ENCODE measurements at places on chromosomes 2 and 18.

GRCh38 chr2:25537526-25537925, 135.9 kb downstream of the DTNB start:
- no peak for DNase-seq

- DNase-seq = no peak
Measured at GRCh38 chr2:33153008-33153407, 206.3 kb downstream of the LTBP1 start.

DNA sequence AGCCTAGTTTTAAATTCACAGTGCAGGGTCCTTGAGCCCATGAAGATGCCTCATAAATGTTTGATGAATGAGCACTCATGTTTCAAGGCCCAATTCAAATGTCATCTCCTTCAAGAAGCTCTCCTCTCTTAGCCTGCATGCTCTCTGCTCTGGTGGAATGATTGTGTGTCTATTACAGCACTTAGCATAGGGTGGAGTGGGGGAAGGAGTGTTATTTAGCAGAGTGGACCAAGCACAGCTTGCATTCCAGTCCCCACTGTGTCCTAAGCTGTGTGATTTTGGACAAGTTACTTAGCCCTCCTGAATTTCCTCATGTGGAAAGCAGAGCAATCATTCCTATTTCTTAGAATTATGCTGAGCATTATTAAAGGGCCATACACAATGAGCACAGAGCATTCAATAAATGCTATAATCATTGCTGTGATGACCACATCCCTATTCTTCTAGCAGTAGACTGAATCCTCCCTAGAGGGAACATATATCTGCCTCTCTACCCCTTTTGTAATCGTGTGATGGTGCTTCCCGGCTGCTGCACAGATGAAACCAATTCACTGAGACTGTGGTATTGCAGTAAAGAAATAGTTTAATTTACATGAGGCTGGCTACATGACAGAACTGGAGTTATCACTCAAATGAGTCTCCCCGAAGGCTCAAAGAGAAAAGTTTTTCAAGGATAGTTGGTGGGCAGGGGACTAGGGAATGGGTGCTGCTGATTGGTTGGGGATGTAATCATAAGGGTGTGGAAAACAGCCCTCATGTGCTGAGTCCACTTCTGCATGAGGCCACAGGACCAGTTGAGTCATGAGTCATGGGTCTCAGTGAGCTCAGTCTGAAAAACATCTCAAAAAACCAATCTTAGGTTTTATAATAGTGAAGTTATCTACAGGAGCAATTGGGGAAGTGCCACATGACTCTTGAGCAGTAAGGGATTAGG, 173.4 kb upstream of the NDUFV2 start:
- no peak for DNase-seq

GRCh38 chr2:148298196-148298595, 277.3 kb downstream of the MBD5 start:
- no peak for DNase-seq

GRCh38 chr2:19879120-19879519, 22.7 kb downstream of the TTC32 start:
- no peak for DNase-seq

GRCh38 chr18:905948-906415, 1.3 kb downstream of the ADCYAP1 start:
- DNase-seq = no peak

GRCh38 chr2:236964291-236964690, 121.4 kb upstream of the COPS8 start:
- no peak for DNase-seq

DNA sequence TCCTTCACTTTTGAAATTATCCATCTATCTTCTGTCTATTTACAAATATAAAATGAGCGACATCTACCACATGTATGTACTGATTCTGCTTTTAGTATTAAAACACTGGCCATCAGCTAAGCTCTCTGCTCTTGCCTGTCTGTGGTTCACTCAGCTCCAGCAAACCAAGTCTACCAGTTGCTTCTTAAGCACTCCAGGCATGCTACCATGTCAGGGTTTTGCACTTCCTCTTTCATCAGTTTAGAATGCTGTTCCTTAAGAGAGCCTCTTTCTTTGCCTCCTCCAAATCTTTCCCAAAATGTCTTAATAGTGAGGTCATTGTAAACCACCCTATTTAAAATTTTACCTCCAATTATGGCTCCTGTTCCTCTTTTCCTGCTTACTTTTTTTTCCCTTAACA, 59.5 kb downstream of the SCN3A start:
- DNase-seq = no peak

- DNase-seq = no peak
Measured at GRCh38 chr2:41691561-41691960, 356.3 kb upstream of the PKDCC start.

GRCh38 chr18:76414936-76415621, 80.0 kb downstream of the ZNF516 start:
- no peak for DNase-seq

- DNase-seq = no peak
Measured at GRCh38 chr18:51425475-51425874, 228.0 kb upstream of the MEX3C start.

DNA sequence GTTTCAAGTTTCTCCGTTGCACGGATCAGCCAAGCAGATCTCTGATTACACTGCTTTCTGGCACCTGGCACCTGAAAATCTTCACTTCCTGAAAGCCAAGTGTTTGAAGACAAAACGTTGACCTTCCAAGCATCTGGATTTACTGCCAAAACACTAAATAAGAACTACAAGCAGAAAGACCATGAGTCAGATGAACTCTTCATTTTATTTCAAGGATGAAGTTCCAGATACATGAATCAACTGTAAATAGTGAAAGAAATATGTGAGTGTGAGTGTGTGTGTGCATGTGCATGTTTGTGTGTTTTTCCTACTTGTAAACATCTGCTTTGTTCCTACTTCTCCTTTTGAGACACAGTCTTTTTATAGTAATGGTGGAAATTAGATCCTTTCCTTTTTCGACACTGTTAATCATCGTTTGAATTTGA, 60.0 kb upstream of the DTNA start:
- DNase-seq = no peak

DNA sequence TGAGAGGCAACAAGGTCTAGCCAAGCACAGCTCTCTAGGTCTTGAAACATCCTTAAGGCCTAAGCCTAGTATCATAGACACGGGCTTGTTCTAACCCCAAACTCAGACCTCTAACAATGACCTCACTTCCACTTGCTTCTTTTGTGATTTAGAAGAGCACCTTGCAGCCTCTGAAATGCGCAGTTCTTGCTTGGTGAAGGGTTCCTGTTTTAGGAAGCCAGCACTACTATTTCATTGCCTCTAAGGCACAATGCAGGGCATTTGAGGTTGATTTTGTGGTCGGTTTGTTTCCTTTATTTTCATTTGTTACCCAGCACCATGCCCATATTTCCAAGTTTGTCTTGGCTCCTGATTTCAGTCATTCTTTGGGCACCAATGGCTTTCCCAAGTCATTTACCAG, 117.0 kb upstream of the CYP1B1 start:
- no peak for DNase-seq

DNA sequence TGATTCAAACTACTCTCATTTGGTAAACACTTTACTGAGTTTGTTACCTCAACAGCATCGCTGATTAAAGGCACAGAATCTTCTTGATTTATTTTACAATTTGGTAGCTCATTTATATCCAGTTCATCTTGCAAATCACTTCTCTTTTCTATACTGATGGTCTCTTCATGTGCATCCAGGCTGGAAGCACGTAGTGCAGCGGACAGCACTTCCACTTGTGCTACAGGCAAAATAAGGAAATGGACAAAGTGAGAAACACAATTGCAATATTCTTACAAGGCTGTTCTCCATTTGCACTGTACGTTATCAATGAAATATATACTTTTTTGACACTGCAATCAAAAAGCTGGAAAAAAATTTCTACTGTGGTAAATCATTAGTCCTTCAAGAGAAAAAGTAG, 51.0 kb downstream of the PPP4R1 start:
- DNase-seq = no peak

DNA sequence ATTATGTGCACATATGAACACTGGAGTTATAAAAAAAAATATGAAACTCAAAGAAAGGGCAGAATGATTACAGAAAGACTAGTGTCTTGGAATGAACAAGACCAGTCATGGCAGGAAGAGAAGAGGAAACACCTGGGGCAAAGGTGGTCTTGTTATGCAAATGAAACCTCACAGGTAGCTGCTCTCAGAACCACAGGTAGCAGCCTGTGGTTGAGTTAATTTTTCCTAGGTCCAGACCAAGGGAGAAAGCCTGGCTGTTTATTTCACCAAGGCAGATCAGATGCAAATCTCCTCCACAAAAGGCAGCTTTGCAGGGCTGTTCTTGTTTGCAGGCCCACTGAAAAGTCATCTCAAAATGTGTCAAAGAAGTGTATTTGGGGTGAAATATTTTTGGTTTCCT, 785.8 kb downstream of the RNF144A start:
- no peak for DNase-seq

DNA sequence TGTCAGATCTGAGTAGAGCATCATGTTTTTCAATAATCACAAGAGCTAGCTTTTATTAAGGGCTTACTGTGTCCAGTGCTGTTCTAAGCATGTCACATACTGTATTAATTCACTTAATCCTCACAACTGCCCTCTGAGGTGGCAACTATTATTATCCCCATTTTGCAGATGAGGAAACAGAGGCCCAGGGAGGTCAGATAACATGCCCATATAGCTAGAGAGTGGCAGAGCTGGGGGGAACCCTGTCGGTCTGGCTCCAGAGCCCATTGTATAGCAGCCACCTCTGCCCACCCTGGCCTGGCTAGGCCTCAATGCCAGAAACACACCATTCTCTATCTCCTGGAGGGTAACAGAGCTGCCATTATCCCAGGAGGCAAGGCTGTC, 113.2 kb downstream of the B3GNT2 start:
- DNase-seq = no peak

- DNase-seq = no peak
Measured at GRCh38 chr2:134295441-134295840, 41.6 kb downstream of the MGAT5 start.

- DNase-seq = no peak
Measured at GRCh38 chr2:80531319-80531718, 226.8 kb upstream of the LRRTM1 start.
